ENCODE measurements at places on chromosomes 7 and 10. TPM values are rescaled to one million over a fixed set of nuclear protein-coding genes. Genes with fewer than 3 reads are reported as not detected.

DNA sequence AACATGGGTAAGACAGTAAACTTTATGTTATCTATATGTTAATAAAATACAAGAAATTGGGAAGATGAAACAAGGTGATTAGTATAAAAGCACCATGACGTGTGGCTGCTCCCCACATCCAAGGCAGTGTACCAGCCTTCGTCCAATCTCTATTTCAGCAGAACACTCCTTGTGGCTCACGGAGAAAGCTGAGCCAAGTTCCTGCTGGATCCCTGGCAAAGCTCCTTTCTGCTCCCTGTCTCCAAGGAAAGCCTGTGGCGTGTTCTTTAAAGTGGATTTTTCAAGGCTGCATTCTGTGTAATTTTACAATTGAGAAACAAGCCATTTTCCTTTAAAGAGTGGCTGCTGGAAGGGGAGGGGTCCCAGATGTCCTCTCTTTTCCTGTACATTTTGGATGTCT lies 467.3 kb downstream of the PTPRN2 start:
- H3K4me1 ChIP-seq, result no peaks in the 10 kb centered on the region
- no peak overlapping the region for H3K27ac ChIP-seq
- no peak for DNase-seq
- no peak overlapping the region for H3K4me3 ChIP-seq

- no peak overlapping the region for H3K27ac ChIP-seq
- no peak for DNase-seq
- H3K27me3 ChIP-seq, result no peaks in the 10 kb centered on the region
- no peaks in the 10 kb centered on the region for H3K4me1 ChIP-seq
Observed at GRCh38 chr10:109895848-109896247, 27.5 kb downstream of the XPNPEP1 start.

SDHAF3 gene
- 14.3 TPM for total RNA-seq

GIMAP1 gene
- total RNA-seq, result 1.9 TPM

- H3K27ac ChIP-seq, result peak overlapping the region; percentile 83
- DNase-seq, result peak; percentile 80
Observed at GRCh38 chr7:130899638-130900401, 165.8 kb upstream of the KLF14 start.

DNA sequence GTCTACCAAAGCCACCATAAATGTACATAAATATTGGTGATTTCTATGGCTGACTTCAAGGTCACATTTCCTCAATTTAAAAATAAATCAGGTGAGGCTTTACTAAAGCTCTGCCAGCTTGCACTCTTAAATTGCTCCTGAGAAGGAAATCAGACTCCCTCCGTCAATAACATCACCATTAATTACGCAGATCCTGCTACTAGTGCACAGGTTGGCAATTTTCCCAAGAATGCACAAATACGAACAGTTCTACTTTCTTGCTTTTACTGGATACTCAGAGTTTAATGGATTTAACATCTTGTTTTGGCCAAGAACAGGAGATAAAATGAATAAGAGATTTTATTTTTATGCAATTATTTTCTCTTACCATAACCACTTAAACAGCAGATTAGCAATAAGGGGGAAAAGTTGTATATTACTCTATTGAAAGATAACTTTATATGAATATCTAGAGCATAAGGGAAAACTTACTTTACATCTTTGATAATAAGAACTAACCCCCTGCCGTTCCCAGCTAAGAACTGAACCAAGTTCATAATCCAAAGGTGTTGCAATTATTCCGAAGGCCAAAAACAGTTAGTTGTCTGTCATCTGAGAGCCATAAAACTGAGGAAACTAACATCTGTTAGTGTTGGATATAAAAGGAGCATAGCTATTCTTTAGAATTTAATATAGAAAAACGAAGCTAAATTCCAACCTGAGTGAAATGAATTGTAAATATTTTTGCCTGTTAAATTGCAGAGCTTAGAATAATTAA lies 140.5 kb downstream of the TWIST1 start:
- no peak overlapping the region for H3K27ac ChIP-seq
- H3K4me1 ChIP-seq, result no peaks in the 10 kb centered on the region
- no peaks in the 10 kb centered on the region for H3K27me3 ChIP-seq

MMRN2 gene
- total RNA-seq, result 7.1 TPM

DNA sequence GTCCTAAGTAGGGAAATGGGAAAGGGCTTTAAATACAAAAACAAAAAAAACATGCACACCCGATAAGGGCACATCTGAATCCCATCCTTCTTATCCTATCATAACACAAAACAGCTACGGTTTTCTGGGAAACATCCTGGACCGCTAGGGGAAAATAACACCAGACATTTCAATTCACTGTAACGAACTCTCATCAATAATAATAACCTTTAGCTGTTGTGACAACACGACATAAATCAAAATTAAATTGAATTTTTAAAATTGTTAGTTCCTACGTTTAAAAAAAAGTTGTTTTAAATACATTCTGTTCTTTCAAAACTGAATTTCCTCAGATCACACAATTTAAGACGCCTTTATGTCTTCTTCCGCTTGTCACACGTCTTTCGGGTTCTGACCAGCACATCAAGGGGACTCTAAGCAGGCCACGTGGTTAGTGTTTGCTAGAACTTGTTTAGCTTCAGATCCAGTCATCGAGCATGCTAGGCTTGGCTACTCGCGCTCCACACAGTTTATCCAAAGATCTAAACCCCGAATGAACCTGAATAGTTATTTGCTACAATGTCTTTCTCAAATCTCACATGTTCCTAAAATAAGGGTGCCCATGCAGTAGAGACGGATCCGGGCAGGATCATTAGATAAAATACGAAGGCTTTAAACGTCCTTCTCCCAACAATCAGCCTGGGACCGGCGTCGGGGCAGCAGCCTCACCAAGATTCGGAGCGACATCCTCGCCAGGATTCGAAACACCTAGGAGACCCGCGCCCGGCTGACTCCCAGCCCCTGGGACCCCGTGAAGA lies 839 bp downstream of the IKZF5 start:
- no peaks in the 10 kb centered on the region for H3K36me3 ChIP-seq
- peak overlapping the region; percentile 94 for H3K27ac ChIP-seq
- H3K4me1 ChIP-seq, result peaks cover 23% of the 10 kb centered on the region
- no peaks in the 10 kb centered on the region for H3K27me3 ChIP-seq

DNA sequence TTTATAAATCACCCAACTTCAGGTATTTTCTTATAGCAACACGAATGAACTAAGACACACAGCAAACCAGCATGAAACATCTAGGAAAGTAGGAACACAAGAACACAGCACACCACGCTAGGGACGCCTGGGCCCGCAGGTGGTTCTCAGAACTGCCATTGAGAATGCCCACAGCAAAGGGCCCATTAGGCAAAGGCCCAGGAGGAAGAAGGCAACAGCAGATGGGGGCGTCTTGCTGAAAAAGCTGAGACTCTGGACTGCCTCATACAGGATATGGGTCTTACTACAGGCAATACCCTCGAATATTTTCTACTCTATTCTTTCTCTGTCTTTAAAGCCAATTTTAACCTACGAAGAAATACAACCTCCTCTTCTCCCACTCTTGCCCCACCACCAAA lies 77.3 kb downstream of the PARD3 start:
- DNase-seq, result no peak
- no peaks in the 10 kb centered on the region for H3K27me3 ChIP-seq
- no peaks in the 10 kb centered on the region for H3K4me1 ChIP-seq

ADIRF gene
- 77.6 TPM for total RNA-seq

- no peaks in the 10 kb centered on the region for H3K27me3 ChIP-seq
- no peaks in the 10 kb centered on the region for H3K4me1 ChIP-seq
- no peak for DNase-seq
- no peaks in the 10 kb centered on the region for H3K36me3 ChIP-seq
- H3K4me3 ChIP-seq, result no peak overlapping the region
Observed at GRCh38 chr7:40799493-40800403, 664.9 kb downstream of the SUGCT start.

DNA sequence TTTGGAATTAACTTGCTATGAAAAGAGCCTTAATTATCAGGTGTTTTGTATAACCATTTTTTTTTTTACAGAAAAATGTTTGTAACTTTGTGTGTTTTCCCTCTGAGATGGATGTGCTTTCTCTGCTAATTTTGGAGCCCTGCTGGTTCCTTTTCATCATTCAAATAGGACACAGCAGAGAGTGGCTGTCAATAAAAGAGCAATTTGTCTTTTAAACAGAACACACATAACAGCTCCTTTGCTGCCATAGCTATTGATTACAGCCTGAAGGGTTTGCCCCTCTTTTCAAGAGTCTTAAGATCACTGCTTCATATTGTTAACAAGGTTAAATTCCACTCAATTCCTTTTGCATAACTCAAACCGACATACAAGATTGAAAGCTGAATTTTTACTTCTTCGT lies 187.2 kb upstream of the MBL2 start:
- DNase-seq, result no peak
- no peaks in the 10 kb centered on the region for H3K4me1 ChIP-seq
- H3K4me3 ChIP-seq, result no peak overlapping the region
- H3K36me3 ChIP-seq, result no peaks in the 10 kb centered on the region
- H3K27me3 ChIP-seq, result no peaks in the 10 kb centered on the region
- no peak overlapping the region for H3K27ac ChIP-seq

DNA sequence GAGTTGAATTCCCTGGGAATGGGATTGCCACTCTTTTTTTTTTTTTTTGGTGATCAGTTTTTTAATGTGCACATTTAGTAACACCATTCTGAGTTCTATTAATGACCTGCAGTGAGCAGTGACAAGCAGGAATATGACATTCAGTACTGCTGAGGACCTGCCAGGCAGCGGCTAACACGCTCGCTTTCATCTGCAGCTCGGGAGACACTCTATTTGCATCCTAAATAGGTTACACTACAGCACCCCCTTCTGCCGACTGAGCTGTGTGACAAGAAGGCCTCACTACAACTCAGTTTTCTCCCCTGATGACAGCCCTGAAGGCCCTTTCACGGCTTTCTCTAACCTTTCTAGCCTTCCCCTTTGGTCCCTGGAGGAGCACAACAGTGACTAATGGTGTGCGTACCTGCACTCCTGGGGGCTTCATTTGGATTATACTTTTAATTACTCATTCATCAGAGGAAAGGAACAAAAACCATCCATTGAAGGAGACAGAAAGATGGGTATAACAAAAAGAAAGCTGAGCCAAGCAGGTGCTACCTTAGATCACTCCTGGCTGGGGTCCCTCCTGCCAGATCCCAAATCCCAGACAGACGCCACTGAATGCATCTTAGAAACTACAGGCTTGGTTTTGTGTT lies 872.4 kb downstream of the LRMDA start:
- peak; percentile 69 for DNase-seq
- H3K4me1 ChIP-seq, result no peaks in the 10 kb centered on the region
- no peak overlapping the region for H3K4me3 ChIP-seq
- no peaks in the 10 kb centered on the region for H3K27me3 ChIP-seq

GRCh38 chr7:75732764-75733630 lies 5.7 kb downstream of the HIP1 start:
- no peaks in the 10 kb centered on the region for H3K36me3 ChIP-seq
- H3K27ac ChIP-seq, result no peak overlapping the region
- H3K4me3 ChIP-seq, result no peak overlapping the region
- H3K27me3 ChIP-seq, result no peaks in the 10 kb centered on the region
- no peak for DNase-seq
- H3K4me1 ChIP-seq, result no peaks in the 10 kb centered on the region

DNA sequence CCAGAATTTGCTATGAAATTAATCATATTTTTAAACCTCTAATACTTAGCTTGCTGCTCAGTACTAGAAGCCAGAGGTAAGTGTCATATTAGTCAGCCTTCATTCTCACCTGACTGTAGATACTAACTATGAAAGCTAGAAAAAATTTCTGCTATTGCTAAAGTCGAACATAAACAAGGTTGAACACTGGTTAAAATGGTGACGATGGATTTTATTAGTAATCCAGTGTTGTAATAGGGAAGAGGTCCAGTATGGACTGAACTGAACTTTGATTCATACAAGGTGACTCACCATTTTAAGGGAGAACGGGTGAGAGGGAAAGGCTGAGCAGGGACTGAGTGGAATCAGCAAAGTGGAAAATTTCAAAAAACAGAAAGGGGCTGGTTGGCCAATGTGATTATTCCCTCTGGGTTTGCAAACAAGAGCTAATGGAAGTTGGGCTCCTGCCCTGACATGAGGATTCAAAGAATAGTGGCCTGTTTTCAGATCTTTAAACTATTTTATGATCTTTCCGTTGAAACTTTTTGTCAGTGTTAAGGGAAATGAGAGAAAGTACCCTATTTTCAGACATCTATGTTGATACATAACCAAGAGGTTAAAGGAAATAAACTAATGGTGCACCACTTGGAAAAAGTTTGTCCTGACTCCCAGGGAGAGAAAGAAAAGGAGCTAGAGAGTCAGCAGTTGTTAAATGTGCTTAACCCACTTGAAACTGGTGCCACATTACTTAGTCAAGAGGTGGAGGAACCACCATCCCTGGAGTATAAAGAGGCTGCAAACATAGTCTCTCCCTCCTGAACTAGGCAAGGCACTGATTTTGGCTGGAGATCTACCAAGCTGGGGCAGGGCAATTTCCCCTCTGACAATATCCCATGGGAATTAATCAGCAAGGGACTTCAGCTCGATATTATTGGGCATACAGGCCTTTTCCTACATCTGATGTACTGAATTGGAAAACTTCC lies 15.3 kb upstream of the AKR1C1 start:
- H3K36me3 ChIP-seq, result no peaks in the 10 kb centered on the region
- peaks cover 22% of the 10 kb centered on the region for H3K4me1 ChIP-seq
- DNase-seq, result peak; percentile 72
- peak overlapping the region; percentile 79 for H3K27ac ChIP-seq
- no peaks in the 10 kb centered on the region for H3K27me3 ChIP-seq
- no peak overlapping the region for H3K4me3 ChIP-seq

- H3K4me1 ChIP-seq, result no peaks in the 10 kb centered on the region
- H3K27ac ChIP-seq, result no peak overlapping the region
- no peak for DNase-seq
- H3K27me3 ChIP-seq, result no peaks in the 10 kb centered on the region
- H3K36me3 ChIP-seq, result peaks cover 3% of the 10 kb centered on the region
Observed at GRCh38 chr7:92496876-92497275, 19.1 kb upstream of the ERVW-1 start.

SLC35G1 gene
- 7.3 TPM for total RNA-seq

PRPS1L1 gene
- not detected for total RNA-seq

FAM24A gene
- not detected for total RNA-seq

LRRC4 gene
- total RNA-seq, result 0.74 TPM

NDUFB8 gene
- total RNA-seq, result 125 TPM

DNA sequence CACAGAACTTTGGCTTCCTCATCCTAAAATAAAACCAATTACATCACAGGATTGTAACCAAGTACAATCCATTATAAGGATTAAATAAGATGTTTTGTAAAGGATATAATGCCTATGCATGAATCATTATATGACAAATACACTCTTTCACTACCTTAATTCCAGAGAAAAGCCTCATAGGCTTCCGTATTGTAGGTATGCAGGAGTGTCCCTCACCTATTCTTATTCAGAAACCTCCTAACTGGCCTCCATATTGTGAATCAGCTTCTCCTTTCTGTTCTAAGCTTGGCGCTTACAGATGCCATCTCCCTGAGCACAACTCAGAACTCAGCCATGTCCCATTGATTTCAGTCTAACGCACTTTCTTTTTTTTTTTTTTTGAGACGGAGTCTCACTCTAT lies 69.6 kb upstream of the CAPZA2 start:
- no peak overlapping the region for H3K27ac ChIP-seq
- no peaks in the 10 kb centered on the region for H3K4me1 ChIP-seq
- no peaks in the 10 kb centered on the region for H3K27me3 ChIP-seq
- no peak for DNase-seq
- H3K4me3 ChIP-seq, result no peak overlapping the region
